Suppressor macrophage (primary cell): ENCODE measurements at places on chromosomes 12 and 14.

DNA sequence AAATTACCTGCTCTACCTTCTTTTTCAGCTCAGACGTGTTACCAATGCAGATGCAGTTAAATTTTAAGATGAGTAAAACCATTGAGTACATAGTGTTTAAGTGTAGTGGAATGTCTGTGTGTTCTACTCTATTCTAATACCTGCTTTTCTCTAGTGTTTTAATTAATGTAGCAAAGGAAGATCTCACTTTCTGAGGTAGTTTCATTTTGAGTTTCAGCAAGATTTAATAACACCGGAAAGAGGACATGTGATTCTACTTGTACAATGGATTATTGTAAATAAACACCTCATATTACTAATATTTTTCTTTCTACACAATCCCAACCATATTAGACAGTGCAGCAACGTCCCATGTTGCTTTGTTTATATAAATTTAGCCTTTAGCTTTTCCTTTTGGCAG, 315.4 kb downstream of the RAD51B start:
- no peak for DNase-seq

GRCh38 chr12:115869604-115870003, 407.9 kb downstream of the MED13L start:
- no peak for DNase-seq

DNA sequence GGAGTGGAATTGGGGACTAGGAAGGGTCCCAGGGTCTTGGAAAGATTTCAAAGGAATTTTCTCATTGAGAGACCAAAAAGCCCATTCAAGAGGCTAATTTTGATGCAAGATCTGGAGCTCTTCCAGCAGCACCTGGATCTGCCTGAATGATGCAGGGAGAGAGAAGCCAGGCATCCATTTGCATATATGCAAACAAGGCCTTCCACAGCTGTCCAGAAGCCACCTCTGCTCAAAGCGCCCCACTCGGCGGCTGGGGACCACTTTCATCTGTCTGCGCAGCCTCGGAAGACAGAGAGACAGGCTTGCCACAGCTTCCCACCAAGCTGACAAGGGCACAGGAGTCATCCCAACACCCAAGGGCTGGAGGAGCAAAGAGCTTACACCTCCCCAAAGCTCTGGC, 295.6 kb downstream of the DPF3 start:
- no peak for DNase-seq

DNA sequence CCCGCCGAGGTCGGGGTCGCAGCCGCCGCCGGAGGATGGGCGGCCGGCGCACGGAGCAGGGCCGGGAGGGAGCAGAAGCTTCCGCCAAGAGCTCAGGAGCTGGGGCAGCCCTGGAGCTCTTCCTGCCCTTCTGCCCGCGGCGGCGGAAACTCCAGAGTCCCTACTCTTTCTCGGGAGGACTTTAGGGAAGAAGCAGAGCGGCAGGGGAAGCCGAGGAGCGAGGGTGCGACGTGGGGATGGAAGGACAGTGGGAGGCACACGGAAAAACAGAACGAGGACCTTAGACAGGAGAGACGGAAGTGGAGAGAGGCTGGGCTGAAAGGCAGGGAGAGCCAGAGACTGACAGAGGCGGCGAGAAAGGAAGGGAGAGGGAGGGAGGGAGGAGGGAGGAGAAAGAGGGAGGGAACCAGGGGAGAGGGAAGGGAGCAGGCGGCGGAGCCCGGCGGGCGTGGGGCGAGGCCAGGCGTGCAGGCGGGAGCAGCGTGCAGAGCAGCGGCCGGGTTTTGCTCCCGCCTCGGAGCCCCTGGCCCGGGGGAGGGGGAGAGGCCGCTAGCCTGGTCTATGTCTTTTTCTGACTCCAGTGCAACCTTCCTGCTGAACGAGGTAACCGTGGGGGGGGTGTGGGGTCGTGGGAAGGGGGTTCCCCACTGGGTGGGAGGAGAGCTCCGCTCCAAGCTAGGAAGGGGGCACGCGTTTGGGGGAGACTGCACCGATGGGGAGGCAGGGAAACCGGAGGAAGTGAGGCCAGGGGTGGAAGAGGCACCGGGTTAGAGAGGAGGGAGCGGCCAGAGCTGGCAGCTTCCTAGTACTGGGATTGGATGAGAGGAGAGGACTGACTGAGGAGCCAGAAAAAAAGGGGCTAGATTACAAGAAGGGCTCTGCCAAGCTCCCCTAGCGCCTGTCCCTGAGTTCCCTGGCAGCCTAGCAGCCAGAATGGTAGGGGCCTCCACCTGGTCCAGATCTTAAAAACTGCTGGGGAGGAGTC, 2.9 kb upstream of the CACNB3 start:
- DNase-seq: peak; percentile 71

DNA sequence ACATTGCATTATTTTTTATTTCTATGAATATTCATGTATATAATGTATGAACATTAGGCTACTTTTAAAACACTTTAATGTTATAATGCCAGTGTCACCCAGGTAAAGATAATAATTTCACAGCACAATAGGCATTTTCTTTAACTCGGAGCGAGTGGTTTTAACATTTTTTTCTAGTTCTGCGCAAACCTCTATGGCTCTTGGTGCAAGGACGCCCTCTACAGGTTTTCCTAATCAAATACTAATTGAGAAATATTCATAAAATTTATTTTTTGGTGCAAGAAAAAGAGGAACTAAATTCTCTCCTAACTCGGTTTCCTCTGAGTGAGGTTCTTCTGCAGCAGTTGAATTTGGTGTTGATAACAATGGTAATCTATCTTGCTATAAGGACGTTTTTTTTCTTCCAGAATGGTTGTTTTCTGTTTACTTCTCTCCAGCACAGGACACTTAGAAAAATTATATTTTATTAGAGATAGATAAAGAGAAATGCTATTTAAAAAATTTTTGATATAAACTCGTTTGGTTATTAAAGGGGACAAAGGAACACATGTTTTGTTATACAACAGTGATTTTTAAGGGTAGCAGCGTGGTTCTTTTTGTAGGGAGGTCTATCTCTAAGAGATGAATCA, 2.4 kb upstream of the WIF1 start:
- peak; percentile 87 for DNase-seq

DNA sequence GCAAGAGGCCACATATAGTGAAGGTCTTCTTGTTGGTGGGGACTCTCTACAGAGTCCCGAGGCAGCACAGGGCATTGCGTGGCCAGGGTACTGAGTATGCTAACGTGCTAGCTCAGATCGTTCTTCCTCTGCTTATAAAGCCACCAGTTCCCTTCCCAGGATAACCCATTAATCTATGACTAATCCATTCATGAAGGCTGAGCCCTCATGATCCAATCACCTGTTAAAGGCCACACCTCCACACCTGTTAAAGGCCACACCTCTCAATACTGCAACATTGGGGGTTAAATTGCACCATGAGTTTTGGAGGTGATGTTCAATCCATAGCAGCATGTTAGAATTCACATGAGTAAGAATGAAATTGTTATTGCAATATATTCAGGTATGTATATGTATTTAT, 12.8 kb upstream of the YARS2 start:
- DNase-seq: no peak

DNA sequence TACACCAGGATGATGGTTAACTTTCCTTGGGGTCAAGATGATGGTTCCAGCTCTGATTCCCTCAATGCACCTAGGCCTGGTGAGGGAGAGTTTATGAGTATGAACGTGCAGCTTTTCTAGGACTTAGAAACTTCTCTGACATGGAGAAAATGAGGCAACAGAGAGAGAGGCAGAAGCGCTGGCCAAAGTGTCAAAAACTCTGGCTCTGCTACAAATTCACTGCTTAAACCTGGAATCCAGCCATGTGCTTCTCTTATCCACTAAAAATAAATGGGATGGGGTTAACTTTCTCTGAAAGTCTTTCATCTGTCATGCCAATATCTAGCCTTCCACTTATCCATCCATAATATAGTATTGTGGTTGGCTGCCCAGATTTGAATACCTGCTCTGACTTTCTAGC, 568.7 kb downstream of the MED13L start:
- no peak for DNase-seq

GRCh38 chr12:88062474-88062873, 33.3 kb upstream of the C12orf50 start:
- no peak for DNase-seq

- no peak for DNase-seq
These were observed 155.9 kb upstream of the CCDC196 start for GRCh38 chr14:66330228-66330627.

- DNase-seq: no peak
These were observed 333.4 kb upstream of the CCDC196 start for GRCh38 chr14:66152747-66153146.

DNA sequence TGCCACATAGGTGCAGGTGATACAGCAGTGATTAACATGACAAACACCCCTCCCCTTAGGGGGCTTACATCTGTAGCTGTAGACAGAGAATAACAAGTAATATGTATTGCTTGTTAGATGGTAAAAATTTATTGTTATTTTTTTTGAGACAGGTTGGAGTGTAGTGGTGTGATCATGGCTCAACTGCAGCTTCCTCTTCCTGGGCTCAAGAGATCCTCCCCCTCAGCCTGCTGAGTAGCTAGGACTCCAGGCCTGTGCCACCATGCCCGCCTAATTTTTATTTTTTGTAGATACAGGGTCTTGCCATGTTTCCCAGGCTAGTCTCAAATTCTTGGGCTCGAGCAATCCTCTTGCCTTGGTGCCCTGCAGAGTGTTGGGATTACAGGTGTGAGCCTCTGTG, 19.8 kb downstream of the DIP2B start:
- DNase-seq: no peak

DNA sequence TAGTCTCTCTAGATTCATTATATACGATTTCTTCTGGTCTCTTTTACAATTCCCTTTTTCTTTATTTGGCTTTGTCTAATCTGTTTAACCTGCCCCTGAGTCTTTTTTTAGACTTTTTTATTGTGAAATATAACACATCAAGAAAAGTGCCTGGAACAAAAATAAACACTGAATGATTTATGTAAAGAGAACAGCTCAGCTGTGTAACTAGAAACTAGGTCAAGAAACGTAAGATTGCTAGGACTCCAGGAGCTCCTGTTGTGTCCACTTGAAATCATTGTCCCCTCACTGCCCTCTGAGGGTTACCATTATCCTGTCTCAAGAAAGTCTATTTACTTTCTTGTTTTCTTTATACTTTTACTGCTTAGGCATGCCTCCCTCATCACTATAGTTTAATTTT, 23.1 kb downstream of the EXD2 start:
- DNase-seq: no peak

DNA sequence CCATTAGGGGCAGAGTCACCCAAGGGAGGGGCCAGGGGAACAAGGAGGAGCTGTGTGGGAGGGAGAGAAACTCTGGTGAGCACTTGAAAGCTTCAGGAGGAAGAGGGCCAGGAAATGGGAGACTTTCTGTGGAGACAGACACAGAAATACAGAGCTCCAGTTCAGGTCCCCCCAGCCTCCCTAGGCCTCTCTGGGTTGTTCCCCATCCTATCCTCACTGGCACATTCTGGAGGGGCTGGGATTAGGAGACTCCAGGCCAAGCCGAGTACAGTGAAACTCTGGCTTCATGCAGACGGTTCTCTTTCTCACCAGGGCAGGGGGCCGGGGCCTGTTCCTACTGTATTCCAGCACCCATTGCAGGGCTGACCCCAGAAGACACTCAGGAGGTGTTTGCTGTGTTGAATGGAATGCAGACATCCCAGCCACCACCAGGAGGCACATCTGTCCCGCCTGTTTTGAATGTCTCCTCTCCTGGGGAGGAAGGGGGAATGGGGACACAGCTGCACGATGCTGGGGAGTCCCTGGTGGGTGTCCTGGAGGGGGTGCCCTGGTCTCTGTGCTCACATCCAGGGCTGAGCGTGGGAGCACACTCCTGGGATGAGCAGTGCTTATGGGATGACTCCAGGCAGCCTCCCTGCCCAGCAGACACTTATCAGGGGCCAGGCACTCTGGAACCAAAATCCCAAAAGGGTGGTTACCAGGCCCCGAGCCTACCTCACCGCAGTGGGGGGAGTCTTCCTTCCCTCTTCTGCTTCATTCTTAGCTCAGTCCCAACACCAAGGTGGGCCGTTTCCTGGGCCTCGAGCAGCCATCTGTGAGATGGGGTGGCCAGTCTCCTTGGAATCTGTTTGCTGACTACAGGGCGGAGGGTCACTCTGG, 5.5 kb upstream of the KRT84 start:
- no peak for DNase-seq

GRCh38 chr14:35390577-35391387, 13.8 kb downstream of the NFKBIA start:
- DNase-seq: peak; percentile 73

DNA sequence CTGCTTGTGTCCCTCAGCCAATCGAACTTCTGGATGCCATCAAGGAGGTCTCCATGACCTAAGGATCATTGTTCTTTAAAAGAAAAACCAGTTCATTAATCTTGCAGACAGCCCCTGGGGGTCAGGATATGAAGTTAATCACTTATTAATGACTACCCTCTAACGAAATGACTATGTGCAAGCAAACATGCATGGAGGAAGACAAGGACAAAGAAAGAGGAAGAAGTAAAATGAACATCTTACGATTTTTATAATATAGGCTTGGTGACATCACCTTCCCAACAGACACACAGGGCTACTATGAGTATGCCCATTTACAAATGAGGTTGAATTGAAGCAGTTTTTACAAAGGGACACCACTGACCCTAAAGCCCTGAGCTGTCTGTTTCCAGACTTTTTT, 111.1 kb upstream of the AMIGO2 start:
- peak; percentile 10 for DNase-seq

DNA sequence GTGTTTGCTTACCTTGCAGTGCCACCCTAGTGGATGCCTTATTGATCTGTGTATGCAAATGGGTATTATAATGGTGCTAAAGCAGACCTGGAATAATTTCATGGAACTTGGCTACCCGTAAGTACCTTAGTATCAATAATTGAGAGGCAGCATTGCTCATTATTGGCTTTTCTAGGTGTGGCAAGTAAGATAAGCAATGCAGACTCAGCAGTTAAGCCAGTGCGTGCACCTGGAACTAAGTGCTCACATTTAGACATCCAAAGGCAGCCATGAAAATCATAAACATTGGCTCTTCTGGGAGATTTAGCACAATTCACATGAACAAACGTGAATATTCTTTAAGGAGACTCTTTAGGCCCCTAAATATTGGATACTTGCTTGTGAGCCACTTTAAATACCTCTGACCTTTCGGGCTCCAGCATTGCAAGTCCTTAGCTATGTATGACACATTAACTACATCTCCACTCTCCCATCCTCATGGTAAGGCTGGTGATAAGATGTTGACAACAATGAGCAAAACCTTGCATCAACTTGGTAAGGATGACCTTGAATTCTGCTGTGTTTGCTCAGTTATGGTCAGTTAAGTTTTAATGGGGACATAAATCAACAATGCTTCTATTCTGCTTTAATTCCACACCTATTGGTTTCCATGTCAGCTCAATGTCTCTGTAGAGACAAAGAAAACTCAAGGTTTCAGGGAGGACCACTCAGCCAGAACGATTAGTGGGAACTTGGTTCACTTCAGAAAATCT, 112.0 kb downstream of the SLC5A8 start:
- DNase-seq: no peak

- DNase-seq: peak; percentile 73
These were observed 33.5 kb upstream of the NXPH4 start for GRCh38 chr12:57182918-57183575.

DNA sequence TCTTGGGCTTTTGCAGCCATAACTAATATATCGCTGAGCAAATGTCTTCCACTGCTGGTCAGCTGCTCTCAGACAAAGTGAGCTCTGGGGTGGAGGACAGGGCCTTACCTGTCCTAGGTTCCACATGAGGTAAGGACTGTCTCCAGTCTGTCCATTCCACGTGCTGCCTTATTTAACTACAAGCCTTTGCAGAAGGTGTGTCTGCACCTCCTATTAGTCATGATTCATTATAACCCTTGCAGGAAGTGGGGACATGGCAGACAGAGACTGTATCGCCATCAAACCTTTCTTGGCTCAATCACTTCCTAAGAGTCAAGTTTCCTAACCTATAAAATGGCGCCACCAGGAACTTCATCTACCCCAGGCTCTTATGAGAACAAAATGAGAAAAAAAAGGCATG, 46.9 kb downstream of the SLC25A47 start:
- no peak for DNase-seq
